Epithelial cell of proximal tubule (primary cell): ENCODE measurements at places on chromosomes 5 and 9. TPM values are rescaled to one million over a fixed set of nuclear protein-coding genes. Genes with fewer than 3 reads are reported as not detected.

DNA sequence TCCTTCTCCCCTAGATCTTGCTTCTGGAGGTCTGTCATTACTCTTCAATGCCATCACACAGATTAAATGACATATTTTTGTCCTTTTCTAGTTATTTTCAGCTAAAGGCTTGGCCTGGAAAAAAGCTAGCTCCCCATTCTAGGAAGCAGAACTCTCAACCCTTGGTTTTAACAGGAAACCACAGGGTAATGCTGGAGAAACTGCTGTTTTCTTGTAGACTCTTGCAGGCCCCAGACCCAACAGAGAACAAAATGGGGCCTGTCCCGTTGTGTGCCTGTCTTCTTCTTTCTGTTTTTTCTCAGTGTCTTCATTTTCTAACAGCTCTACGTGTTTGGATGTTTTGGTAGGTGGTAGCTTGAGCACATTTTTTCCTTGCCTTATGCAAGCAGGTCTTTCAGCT lies 21.5 kb downstream of the DCANP1 start:
- no peak for DNase-seq

GRCh38 chr5:170365011-170365410 lies 24.2 kb downstream of the KCNMB1 start:
- DNase-seq: no peak

DNA sequence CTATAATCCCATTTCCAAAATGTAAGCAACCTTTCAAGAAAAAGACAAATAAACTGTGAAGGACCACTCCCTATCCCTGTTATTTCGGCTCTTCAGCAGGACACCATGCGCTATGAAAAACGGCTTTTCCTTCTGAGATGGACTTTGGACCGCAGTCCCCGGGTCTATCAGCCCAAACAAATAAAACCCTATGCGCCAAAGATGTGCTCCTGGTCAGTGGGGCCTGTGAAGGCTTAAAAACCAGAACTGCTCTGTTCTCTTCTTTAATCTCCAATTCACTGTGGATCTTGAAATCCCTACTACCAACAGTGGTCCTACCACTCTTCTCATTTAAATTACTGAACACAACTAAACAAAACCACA lies 33.3 kb downstream of the RAPGEF1 start:
- DNase-seq: no peak

GRCh38 chr5:56831773-56832172 lies 16.4 kb downstream of the MAP3K1 start:
- DNase-seq: no peak

- DNase-seq: no peak
Measured at GRCh38 chr5:55603922-55604321, 69.2 kb upstream of the PLPP1 start.

DNA sequence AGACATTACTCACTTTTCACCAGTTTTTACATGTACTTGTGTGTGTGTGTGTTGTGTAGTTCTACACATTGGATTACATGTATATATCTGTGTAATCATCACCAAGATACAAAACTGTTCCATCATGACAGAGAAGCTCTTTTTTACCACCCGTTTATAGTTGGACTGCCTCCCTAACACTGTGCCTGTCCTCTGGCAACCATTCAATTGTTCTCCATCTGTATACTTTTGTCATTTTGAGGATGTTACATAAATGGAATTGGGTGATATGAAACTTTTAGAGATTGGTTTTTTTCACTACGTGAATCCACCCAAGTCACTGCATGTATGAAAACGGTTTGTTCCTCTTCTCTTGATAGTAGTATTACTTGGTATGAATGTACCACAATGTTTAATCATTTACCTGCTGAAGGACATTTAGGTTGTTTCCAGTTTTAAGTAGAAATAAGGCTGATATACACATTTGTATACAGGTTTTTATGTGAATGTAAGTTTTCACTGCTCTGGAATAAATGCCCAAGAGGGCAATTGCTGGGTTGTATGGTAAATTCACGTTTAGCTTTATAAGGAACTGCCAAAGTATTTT lies 126.2 kb downstream of the MAPKAP1 start:
- no peak for DNase-seq

DNA sequence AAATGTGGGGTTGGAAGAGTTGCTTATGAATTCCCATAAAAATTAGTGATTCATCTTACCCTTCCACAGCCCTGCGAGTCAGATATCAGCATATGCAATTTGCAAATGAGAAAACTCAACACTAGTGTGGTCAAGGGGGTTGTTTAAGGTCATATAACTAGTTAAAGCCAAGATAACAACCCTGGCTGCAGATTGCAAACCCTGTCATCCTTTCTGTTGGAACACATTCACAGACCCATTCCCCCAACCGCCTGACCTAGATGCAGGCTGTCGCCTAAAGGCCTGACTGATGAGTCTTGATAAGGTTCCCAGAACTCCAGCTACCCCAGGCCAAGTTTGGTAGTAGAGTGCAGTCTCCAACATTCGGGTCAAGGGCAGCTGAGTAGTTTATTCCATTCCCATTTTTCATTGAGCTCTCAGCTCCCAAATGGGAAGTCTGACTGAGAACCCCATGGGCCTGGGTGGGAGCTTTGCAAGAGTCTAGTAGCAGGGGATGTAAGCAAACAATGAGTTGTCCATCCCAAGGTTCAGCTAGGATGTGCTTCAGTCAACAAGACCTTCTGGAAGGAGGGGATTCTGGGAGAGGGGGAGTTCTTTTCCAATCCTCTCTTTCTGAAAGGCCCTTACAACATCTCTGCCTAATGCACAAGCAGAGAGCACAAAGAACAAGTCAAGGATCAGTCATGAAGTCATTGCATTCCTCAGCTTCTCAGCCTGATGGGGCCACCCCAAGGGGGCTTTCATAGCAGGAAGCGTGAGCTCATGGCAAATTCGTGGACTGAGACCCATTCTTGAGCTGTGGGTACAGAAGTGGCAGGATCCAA lies 40.3 kb downstream of the ADAM19 start:
- no peak for DNase-seq

GRCh38 chr5:135398160-135398854 lies 724 bp downstream of the MACROH2A1 start:
- no peak for DNase-seq

DNA sequence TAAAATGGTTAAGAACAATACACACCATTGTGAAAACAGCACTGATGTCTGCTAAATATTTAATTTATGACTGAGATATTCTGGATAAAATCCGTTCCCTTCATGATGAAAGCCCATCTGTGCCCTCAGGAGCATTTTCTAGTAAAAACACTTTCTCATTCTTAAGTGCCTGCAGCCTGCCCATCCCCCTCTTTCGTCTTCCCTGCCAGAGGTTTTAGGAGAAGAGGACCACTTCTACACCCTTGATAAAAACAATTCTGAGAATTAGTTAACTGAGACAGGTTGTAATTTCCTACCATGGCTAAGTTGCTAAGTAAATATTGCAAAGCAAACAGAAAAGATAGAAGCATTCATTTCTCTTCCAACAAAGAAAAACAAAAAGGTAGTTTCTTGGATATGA lies 272.6 kb downstream of the ATPSCKMT start:
- no peak for DNase-seq

DNA sequence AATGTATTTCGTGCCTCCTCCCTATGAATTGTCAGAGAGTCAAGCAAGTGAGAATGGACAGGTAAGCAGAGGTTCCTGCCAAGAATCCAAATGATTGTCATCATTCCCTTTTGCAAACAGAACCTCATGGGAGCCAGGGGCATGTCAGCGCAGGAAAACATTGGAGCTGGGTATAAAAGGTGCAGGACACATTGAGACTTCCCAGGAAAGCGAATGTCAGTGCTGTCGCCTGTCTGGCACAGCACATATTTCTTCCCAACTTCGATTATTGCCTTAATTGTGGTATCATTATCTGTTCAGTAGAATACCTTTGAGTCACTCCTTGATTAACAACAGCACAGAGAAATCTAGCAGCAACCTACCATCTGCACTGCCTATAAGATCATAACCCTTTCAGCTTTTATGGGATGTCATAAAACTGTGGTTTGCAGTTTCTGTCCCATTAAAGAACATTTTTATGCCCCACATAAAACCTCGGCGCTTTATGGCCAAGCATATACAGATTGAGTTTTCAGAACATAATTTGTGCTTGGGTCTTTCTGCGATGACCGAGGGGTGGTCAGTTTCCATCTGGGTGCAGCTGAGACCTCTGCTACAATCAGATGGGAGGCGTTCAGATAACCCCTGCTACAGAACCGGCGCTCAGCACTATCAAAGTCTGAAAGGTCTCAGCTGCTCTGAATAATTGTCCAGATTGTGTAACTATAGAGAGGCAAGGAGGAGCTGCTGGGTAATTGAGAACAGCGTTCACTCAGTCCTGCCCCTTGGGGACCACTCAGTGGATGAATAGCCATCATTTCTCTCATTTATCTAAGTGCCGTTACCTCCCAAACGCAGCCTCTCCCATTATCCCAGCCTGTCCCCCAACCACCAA lies 30.9 kb upstream of the WWC1 start:
- DNase-seq: no peak

DNA sequence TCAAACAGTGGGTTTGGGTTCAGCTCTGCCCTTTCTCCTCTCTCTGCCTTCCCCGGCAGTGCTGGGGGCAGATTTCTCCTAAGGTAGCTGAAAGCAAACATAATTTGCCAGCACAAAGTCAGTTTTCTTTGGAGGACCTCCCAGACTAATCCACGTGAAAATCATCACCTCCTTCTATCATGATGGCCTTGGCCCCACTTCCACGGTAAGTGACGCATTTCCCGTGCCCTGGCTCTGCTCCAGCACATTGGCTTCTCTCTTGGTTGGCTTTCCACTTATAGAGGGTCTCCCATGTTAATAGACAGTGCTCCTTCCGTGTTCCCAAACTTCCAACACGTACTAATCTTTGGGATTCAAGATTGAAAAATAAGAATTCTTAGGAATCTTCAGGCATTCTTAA lies 74.1 kb upstream of the TRIO start:
- DNase-seq: no peak

DNA sequence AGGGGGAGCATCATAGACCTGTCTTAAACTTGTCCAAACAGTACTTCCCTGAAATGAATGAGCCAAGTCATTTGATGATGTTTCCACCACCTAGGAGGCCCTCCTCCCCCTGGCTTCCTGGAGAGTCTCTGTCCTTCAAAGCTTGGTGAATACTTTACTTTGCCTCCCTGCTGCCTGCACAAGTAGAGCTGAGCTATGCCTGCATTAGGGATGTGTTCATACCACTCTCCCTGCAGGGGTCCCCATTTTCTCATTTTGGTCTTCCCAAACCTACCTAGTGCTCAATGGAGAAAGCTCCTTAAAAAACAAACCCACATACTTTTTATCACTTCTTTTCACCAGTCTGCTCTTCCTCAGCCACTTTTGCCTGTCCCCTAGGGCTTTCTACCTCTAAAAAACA lies 7.7 kb downstream of the CCNI2 start:
- DNase-seq: no peak

- DNase-seq: no peak
Measured at GRCh38 chr9:94175669-94176068, 83.4 kb upstream of the ZNF169 start.

DNA sequence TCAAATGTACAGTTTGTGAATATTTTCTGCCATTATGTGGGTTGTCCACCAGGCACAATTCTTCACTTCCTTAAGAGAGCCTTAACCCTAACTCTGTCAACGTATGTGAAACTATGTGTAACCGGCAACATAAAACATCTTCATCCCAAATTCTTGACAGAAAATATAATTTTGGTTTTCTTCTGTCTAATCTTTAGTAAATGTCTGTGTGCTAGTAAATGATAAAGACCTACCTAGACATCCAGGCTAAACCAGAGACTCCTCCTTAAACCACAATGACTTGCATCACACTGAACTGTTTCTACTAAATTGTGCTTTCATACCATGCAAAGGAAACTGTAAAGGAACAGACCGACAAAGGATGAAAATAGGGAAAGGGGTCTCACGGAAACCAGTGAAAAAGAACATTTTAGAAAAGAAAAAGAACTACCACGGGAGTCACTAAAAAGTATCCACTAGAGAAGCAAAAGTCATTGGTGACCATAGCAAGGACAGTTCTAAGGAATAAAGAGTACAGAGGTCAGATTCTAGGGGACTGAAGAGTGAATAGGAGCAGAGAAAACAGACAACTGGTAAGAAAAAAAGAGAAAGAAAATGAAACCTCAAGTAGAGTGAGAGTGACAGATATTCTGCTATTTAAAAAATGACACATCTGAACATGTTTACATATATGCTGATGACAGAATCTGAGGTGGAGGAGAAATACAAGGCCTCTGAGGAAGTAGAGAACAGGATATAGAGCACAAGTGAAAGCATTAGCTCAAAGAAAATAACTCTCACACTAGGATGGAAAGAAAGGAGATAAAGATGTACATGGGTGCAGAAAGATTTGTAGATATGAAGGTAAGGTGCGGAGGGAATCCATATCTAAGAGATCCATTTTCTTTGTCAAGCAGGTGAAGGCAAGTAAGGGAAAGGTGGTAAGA lies 49.4 kb downstream of the FNIP1 start:
- no peak for DNase-seq

DNA sequence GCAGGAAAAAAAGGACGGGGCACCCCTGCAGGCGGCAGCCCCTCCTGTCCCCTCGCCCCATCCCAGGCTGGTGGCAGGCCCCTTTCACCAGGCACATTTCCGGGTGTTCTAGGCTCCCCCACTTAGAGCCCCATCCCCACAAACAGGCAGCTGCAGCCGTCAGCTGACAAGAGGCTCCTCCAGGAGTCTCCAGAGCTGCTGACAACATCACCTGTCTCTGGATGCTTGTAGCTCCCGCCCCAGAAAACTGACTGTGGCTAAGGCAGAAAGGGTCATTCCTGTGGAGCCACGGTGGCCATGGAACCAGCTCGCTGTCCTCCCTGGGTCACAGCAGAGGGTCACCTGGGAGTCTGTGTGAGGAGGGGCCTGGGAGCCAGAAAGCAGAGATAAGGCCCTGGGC lies 50.9 kb downstream of the HMCN2 start:
- DNase-seq: no peak

DNA sequence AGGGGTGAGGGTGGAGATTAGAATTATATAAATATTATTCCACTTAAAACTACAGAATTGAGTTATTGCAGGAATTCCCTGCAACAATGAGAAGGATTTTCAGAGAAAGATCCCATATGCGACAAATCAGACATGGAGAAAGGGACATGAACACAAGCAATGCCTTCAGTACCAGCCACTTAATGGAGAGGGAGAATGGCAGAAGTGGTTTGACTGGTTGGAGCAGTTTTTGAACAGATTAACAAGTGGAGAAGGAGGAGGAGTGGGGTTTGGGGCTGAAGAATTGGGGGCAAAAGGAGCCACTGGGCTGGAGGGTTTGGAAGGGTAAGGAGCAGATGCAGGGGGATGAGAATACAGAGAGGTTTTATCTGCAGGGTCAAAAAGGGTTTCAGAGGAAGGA lies 620.9 kb upstream of the PTPRD start:
- no peak for DNase-seq

LCN9 gene
- not detected in 2 replicates for total RNA-seq

LHX3 gene
- not detected in 2 replicates for total RNA-seq

TTC23L gene
- total RNA-seq: 0.29 TPM in 1 of 2 replicates, not detected in the other

CFAP90 gene
- total RNA-seq: 1.2 TPM in 1 of 2 replicates, not detected in the other
